ENCODE measurements at places on chromosomes 4 and X.
A peak's percentile ranks its signal among the peaks of the same experiment; 100 is the strongest.

GRCh38 chrX:18961686-18962085 is 22.2 kb downstream of the PHKA2 start:
- no peak for DNase-seq

- DNase-seq = peak; percentile 58
Observed at GRCh38 chrX:95427389-95427788, 1257.3 kb upstream of the DIAPH2 start.

- DNase-seq = no peak
Observed at GRCh38 chr4:1684506-1685234, 557 bp upstream of the FAM53A start.

DNA sequence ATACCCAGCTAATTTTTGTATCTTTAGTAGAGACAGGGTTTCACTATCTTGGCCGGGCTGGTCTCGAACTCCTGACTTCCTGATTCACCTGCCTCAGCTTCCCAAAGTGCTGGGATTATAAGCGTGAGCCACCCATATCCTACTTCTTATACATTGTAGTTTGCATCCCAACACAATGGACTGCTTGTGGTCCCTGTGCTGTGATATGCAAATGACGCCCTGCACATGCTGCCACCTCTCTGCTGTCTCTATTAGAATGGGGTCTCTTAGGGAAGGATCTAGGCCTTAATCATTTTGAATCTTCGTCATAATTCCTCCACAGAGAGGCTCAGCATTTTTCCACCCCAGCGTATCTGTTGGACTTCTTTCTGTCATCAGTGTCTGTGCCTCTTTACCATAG is 595.9 kb downstream of the ADGRL3 start:
- no peak for DNase-seq

DNA sequence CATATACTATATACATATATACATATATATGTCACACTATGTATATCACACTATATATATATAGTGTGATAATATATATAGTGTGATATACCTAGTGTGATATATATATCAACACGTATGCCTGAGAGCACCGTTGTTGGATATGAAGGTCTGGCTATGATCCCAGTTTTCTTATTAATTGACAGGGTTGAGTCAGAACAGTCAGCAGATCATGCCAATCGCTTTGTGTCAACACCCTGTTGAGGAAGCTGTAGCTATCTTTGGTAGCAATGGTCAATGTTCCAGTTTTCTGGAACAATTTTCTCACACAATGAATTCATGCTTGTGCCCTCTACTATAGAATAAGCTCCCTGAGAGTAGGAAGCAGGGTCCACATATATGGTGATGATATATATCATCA is 496.0 kb upstream of the AGA start:
- no peak for DNase-seq

DNA sequence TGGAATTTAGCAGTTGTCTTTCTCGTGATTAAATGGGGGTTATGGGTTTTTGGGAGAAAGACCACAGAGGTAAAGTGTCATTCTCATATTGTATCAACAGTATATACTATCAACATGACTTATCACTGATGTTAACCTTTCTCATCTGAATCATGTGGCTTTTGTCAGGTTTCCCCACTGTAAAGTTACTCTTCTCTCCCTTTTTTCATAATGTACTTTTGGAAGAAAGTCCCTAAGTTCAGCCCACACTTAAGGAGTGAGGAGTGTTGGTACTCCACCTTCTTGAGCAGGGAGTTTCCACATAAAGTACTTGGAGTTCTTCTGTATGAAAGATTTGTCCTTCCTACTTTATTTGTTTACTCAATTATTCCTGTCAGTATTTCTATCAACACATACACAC is 169.9 kb downstream of the ZNF330 start:
- DNase-seq = no peak

DNA sequence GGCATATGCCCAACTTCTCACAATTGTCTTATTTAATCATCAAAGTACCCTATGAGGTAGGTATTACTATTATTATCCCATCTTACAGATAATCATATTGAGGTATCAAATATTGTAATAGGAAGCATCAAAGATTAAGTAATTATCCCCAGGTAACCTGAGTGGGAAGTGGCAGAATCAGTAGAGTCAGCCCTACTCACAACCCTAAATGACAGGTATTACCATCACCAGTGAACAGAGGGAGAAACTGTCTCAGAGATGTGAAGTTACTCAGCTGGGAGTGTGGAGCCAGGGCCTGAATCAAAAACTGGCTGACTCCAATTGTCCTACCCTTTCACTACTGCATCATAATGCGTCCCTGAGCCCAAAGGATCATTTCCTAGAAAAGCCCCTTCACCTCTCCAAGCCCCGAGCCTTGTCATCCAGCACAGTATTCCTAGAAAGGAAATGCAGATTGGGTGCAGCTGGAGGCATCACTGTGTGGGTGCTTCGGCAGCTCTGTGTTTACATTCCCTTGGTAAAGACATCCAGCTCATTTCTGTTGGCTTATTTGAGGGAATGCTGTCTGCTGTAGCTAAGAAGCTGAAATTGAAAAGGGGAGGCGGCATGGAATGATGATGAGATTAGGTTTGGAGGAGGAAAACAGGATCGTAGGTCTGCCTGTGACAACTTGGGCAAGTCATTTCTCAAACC is 72.8 kb downstream of the DHX15 start:
- no peak for DNase-seq

GRCh38 chrX:9644335-9644734 is 121.3 kb downstream of the GPR143 start:
- no peak for DNase-seq

- DNase-seq = no peak
Observed at GRCh38 chr4:8266508-8266907, 3.0 kb upstream of the HTRA3 start.

GRCh38 chr4:75708218-75708691 is 16.1 kb upstream of the USO1 start:
- DNase-seq = no peak

DNA sequence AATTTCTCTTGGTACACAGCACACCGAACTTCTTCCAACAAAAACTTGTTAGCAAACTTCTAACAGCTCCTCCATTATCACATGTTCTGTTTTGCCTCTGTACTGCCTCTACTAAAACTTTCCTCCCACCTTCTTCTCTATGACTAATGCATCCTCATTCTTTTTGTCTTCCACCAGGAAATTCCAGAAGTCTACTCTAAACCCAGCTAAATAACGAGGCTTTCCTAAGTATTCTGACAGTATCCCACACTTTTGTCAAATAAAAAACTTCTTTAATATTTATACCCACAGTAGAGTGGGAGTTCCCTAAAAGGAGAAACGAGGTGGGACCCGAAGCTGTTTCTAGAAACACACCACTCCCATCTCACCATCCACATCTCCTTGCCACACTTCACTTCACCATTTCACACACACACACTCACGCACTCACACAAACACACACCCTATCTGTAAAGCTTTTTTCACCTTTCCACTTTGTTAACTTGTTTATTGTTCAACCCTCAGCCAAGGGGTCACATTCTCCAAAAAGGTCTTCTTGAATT is 280.3 kb downstream of the ARAP2 start:
- DNase-seq = no peak

- DNase-seq = no peak
Observed at GRCh38 chrX:48919360-48919841, 577 bp upstream of the PIM2 start.

DNA sequence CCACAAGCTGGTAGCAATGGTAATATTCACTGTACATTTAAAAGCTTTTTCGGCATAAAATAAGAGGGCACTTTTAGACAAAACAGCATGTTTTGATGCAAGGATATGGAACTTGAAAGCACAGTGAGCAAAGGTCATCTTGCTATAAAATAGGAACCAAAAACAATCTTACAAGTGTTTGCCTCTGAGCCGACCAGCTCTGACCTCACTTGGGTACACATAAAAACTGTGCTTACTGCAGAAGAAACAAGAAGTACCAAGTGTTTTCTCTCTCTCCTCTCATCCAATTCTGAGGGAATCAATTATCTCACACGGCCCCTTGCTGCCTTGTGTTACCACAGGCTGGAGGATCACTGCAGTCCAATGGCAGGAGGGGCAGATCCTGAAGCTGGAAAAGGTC is 4.8 kb upstream of the IQSEC2 start:
- no peak for DNase-seq

DNA sequence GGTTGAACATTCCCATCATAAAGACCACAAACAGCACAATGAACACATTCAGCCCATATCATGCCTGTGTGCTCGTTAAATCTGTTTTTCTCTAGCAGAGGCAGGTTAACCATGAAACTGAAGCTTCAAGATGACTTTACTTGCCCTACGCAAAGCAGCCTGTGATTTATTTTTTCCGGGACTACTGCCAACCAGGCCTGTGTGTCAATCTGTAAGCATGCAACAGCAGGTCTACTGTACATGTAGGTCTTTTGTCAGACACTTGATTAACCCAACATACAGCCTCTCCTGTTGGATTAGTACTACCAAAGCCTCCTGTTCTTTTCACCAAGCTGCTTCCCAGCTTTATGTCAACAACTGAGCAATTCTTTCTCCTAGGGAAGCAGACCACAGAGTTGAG is 85.5 kb upstream of the ACSL1 start:
- DNase-seq = peak; percentile 26

DNA sequence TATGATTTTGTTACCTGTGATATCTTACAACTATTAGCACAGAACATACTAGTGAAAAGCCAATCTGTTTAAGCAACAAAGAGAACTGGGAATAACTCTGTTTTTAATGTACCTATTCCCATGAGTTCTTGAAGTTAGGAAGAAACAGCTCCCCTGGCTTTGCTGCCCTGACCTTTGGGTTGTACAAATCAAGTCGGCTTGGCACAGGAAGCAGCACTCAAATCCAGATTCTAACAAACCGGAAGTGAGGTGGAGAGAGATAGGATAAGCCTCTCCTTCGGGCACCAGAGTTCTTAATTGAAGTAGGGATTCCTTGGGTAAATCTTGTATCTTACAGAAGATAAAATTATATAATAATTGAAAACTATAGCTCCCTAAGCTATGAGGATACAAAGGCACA is 144.8 kb upstream of the CPEB2 start:
- DNase-seq = no peak

DNA sequence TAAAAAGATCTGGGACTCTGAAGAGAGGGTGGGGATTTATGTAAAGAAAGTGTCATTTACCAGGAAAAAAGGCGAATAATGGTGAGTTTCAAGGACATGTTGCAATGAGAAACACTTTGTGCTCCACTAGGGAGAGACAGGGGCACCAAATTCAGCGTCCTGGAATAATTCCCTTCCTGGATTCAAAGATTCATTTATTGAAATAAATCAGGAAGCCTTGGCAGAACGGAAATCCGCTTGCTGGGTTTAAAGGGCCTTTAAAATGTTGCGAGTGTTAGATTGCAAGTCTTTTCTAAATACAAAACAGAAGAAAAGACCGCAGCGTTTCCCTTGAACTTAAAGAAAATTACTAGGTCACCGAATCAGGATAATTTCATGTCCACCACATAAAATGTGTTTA is 3.8 kb upstream of the ZIC3 start:
- peak; percentile 95 for DNase-seq

DNA sequence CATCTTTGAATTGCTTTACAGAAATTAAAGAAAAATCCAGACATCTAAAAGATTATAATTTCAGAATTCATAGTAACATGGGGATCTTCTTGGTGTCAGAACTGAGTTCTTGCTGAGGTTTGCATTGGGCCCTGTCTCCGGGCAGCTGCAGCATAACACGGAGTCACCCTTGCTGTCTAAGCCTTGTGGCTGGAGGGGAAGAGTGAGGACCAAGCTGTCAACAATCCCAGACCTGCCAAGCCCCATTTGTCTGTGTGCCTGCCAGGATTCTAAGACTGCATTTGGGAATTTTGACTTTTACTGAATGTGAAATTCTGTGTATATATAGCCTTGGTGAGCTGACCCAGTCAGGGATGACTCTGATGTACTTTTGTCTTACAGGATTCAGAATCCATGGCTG is 25.2 kb upstream of the NAP1L5 start:
- DNase-seq = no peak

DNA sequence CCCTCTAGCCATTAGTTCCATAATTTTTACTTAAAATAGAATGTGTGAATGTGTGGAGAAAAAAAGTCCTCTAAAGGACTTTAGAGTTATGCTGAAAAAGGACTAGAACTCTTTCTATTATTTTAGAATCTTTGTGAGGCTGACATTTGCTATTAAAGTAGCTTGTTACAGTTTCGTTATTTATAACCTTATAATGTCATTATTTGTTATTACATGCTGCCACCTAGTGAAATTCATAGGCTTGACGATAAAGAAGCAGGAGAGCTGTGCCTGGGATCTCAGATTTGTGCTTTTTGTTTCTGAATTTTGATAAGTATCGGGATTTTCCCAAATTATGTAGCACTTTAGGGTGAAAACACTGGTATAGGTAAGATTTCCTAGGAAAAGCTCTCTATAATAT is 38.5 kb upstream of the TAPT1 start:
- DNase-seq = peak; percentile 67

DNA sequence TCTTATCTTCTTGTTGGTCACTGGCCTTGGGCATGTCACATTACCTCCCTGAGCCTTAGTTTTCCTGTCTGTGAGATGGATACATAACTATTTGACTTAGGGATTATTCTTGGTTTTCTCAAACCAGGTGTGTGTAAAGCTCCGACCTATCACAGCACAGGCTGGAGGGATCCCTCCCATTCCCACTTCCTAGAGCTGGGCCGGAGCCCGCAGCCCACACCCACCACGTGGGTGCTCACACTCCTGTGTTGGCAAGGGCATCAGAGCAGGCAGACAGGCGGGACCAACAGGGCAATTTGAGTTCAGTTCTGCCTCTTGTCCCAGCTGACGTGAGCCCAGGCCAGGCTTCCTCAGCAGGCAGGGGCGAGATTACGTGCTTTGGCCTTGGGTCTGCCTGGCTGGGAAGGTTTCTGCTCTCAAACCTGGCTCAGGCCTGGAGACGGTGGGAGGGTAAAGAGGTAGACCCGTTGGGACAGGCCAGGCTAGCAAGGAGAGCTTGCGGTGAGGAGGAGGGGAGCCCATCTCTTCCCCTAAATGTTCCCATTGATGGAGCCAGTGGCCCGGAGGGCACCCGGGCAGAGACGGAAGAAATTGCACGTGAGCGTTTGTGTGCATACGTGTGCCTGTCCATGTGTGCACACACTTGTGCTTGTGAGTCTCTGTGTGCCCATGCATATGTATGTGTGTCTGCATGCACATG is 734 bp upstream of the SH3TC1 start:
- no peak for DNase-seq

DNA sequence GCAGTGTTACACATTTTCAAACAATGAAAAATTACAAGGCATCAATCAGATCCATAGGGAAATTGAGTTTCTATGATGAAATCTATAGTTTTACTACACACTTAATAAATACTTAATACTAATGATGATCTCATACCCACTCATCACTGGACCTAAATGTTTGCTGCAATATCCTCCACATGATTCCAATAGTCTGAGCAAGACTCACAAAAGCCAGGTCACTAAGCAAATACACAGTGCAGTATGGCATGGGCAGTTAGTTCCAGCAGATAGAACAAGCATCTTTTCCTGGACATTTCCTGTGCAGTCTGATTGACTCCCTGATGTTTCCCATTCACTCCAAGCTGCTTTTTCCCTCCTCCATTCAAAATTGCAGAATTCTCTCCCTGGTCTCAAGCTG is 109.0 kb upstream of the ATOH1 start:
- no peak for DNase-seq

DNA sequence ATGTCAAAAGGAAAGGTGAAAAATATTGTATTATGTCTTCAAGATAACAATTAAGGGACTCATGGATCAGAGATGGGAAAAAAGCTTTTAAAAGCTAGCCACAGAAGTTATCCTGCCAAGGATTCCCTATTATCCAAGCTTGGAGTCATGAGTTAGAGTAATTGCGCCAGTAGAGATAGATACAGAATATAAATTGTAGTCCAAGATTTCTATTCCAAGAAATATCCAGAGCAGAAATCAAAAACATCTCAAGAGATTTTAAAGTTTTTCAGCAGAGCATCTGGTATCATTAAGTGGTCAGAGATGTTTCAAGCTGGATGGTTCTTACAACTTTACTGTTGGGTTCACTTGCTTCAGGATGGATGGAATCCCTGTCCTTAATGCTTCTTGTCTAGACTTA is 186.7 kb downstream of the PCDH18 start:
- no peak for DNase-seq
